ENCODE measurements at places on chromosomes 7 and 10.

DNA sequence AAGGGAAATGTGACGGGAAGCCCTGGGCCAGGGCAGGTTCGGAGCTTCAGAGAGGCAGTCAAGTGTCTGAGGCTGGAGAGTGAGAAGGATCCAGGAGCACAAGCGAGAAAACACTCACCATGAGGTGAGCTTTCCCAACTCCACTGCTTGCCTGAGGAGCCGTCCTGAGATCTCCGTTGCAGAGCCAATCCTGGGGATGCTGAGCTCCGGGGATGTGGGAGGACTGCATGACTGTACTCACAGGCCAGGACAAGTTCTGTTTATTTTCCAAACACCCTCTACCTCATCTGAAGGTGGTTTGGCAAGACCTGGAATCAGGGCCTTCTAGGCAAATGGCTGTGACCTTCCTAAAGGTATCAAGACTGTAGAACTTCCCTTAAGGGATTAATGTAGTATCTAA, 38.7 kb downstream of the GLI3 start:
- DNase-seq, result no peak

- DNase-seq, result no peak
Measured at GRCh38 chr7:96910486-96910885, 94.9 kb upstream of the DLX6 start.

DNA sequence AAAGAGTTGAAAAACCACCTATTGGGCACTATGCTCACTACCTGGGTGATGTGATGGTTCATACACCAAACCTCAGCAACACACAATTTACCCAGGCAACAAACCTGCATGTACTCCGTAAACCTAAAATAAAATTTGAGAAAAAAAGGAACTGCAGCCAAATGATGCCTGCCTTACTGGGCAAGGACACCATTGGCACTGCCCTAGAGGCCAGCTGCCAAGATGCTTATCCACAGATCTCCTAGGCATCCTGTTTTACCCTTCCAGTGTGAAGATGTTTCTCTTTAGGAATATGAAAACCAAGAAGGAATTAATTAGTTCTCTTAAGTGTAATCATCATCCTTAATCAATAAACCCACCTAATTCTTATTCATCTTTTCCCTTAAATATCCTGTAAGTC, 133.4 kb downstream of the ABCA13 start:
- DNase-seq, result no peak

GRCh38 chr7:5610500-5611186, 170.8 kb downstream of the RNF216 start:
- DNase-seq, result no peak

- DNase-seq, result no peak
Measured at GRCh38 chr7:56121440-56121839, 5.2 kb upstream of the NUPR2 start.

GRCh38 chr10:119029613-119030420, at the start of gene NANOS1:
Gene NANOS1 (plus strand): TSS chr10:119029714. CDS start chr10:119029802, 88 bp downstream.
- no peak for DNase-seq

Data from NCI-H2081 treated with DMSO at 0.1 percent for 48 hours (cell line).